T-helper 2 cell (primary cell): ENCODE measurements at places on chromosomes 5 and 9.

GRCh38 chr5:20323323-20323722 is 335.3 kb upstream of the CDH18 start:
- no peak for DNase-seq

DNA sequence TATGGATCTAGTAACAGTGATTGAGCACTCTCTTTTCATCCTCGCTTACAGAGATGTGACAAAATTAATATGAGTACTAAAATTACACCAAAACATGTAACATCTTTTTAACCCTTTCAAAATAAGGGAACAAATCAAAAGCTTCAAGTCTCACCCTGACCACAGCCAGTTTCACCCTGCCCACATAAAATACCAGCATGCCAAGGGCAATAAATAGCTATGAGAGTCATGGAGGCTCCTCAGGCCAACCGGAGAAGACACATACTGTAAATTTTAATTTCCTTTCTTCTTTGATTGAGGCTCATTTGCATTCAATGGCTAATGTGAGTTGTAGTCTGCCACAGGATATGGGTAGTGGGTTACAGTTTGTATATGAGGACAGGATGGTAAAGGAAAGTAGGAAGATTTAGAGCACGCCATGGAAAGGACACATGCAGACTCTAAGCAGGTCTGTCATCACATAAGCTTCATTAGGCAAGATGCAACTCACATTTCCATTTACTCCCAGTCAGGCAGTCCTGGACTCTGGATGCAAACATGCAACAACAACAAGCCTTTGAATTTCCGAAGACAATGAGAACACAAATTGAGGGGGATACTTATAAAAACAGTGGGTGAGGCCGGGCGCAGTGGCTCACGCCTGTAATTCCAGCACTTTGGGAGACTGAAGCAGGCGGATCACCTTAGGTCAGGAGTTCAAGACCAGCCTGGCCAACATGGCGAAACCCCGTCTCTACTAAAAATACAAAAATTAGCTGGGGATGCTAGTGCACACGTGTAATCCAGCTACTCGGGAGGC is 11.3 kb downstream of the IL4 start:
- no peak for DNase-seq

DNA sequence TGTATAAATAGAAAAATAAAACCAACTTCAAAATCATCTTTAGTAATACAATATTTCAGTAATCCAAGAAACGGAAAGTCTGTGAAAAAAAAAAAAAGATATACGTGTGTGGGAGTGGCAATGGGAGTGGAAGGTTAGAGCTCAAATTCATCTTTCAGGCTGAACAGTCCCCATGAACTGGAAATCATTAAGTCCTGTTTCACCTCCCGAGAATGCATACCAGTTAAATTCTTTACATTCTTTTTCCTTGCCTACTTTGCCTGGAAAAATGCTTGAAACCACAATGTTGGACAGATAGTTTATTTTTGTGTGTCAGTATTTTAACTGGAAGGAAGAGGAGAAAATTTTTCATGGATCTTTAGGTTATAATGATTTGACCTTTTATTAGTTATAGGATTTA is 166.8 kb downstream of the MUSK start:
- no peak for DNase-seq

DNA sequence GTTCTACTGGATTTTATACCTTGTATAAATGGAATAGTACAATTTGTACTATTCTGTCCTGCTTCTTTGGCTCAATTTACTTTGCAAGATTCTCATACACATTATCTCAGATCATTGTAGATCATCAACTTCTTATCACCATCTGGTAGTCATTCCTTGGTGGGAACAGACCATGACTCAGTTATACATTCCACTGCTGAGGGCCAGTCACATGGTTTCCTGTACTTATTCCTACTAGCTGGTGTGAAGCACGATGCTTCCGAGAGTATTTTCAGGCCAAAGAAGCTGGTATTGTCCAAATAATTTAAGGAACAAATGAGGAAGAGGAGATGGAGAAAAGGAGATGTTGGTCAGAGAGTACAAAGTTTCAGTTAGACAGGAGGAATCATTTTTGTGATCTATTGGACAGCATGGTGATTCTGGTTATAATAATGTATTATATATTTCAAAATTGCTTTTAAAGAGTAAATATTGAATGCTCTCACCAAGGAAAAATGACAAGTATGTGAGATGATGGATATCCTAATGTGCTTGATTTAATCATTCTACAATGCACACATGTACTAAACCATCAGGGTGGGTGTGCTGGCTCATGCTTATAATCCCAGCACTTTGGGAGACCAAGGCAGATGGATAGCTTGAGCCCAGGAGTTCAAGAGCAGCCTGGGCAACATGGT is 124.1 kb downstream of the SYK start:
- DNase-seq: no peak

DNA sequence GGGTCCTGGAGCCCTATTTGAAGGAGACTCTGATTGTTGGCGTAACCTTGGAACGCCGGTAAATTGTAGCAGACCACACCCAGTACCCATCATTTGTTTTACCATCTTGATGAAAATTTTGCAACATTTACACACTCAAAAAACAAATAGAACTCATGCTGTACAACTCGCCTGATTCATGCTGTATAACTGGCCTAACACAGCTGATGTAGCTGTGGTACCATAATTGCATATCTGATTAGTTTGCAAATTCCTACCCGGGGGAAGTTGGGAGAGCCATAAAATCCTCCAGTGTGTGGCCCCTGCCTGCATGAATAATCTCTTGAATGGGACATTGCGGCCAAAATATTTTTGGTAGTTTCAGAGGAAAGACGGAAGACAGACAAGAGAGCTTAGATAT is 9.7 kb downstream of the NIPAL4 start:
- DNase-seq: no peak

- no peak for DNase-seq
Measured at GRCh38 chr9:1047591-1048230, 2.4 kb upstream of the DMRT2 start.

DNA sequence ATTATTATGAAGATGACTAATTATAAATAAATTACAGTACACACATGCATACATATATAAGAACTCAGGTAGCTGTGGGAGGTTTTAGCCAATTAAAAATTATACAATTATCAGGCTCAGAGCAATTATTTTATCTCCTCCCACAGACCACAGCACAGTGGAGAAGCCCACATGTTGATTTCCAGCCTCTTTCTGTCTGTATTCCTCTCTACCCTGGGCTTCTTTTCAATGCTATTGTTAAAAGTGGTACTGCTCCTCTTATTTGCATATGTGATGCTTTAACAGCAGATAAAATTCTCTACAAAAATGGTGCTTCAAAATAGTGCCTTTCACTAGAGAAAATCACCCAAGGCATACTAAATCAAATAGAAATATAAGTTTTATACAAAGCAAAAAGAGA is 218.7 kb downstream of the NFIB start:
- no peak for DNase-seq

- no peak for DNase-seq
Measured at GRCh38 chr9:1256178-1256577, 206.0 kb downstream of the DMRT2 start.

GRCh38 chr5:54021431-54022164 is 288.8 kb downstream of the ARL15 start:
- no peak for DNase-seq

- DNase-seq: no peak
Measured at GRCh38 chr9:7479300-7479699, 320.3 kb downstream of the DMAC1 start.

GRCh38 chr5:150054569-150054968 is 31.8 kb downstream of the CSF1R start:
- no peak for DNase-seq

- no peak for DNase-seq
Measured at GRCh38 chr5:174425271-174425963, 299.0 kb upstream of the MSX2 start.

- no peak for DNase-seq
Measured at GRCh38 chr5:167623354-167623753, 668.1 kb upstream of the WWC1 start.

- DNase-seq: no peak
Measured at GRCh38 chr5:6222899-6223298, 155.4 kb downstream of the MED10 start.

- DNase-seq: no peak
Measured at GRCh38 chr5:168420461-168420860, 65.8 kb upstream of the RARS1 start.

DNA sequence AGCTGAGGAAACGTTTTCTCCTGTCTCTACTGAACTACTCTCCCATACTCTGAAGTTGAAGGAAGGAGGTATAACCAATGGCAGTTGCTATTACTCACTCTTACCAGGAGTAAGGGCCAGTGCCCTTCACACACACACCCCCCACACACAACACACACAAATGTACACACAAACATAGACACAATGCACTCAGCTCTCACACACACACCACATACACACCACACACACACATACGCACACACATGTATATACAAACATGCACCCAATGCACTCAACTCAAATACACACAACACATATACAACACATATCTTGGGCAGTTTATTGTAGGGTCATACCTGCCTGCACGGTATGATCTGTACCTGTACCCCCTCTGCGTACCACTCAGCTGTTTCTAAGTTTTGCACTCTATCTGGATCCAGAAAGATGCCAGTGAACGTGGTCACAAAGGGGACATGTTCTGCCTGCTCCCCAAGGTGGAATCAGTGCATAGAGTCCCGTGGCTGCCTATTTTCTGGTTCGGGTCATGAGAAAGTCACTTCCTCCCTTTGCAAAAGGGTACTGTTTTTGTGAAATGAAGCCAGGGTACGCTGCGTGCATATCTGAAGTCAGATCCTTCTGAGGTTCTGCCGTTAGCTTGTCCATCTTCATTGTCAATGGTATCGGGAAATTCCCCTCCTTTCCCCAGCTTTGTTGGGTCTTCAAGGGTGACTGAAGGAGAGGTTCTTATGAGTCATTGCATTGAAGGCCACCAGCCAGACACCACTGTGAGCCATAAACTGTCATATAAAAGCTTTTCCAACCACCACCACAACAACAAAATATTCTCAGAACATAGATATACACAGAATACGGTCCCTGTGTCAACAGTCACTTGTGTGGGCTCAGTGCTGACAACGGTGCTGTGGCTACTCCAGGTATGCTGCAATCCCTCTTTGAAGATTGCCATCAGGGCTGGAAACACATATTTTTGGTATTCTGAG is 131.9 kb downstream of the UGCG start:
- DNase-seq: no peak
